Thyroid gland (tissue), 4 donors: ENCODE measurements at places on chromosomes 16 and 17. TPM values are rescaled to one million over a fixed set of nuclear protein-coding genes. Genes with fewer than 3 reads are reported as not detected.

TAT gene
- total RNA-seq, result not detected

- no peak for DNase-seq
- no peak overlapping the region for H3K4me3 ChIP-seq
- no peaks in the 10 kb centered on the region for H3K36me3 ChIP-seq
These were observed 205.4 kb upstream of the KCNJ16 start for GRCh38 chr17:69869667-69870066.

- H3K27ac ChIP-seq, result no peak overlapping the region
- DNase-seq, result no peak
- peaks cover 8% of the 10 kb centered on the region for H3K4me1 ChIP-seq
- peaks cover 47% of the 10 kb centered on the region for H3K36me3 ChIP-seq
- no peaks in the 10 kb centered on the region for H3K27me3 ChIP-seq
- H3K4me3 ChIP-seq, result no peak overlapping the region
These were observed 44.2 kb downstream of the ZZEF1 start for GRCh38 chr17:4098521-4099209.

ESRP2 gene
- total RNA-seq, result 42.9 TPM

GDE1 gene
- total RNA-seq, result 80.9 TPM

C1QL1 gene
- total RNA-seq, result 0.59 TPM

DNA sequence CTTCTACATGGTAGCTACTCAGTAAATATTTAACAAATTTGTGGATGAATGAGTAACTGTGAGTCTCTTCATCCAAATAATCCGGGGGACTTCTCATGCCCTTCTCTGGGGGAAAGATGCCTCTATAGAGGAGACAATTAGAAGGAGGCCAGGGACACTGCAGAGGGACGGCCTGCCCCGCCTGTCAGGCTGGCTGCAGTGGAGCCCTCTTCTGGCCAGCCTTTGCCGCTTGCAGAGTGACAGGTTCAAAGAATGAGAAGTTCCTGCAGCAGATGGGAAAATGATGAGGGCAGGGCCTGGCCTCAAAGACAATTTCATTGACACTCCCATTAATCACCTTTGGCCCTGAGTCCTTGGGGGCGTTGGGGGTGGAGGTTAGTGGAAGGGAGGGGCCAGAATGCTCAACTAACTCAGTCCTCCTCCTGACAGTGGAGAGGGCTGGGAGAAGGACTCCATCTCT lies 339.0 kb downstream of the MAF start:
- H3K4me1 ChIP-seq, result no peaks in the 10 kb centered on the region
- no peak overlapping the region for H3K27ac ChIP-seq
- H3K4me3 ChIP-seq, result no peak overlapping the region
- H3K27me3 ChIP-seq, result no peaks in the 10 kb centered on the region
- peak; percentile 42 for DNase-seq

ZNF469 gene
- 0.40 TPM for total RNA-seq

GALR2 gene
- total RNA-seq, result not detected

DNA sequence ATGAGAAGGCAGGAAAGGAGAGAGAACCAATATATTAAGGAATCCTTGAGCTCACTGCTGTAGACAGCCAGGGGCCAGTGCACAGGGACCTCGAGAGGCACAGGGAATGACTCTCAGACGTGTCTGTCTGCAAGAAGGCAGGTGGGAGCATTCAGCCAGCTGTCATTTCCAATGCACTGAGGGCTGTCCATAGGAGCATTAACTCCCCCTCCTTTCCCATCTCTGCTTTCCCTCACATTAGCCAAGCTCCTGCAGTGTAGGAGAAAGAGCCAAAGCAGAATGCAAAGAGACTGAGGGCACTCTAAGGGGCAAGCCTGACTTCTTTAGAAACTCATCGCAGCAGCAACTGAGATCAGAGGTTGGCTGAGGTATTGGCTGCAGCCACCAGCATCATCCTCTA lies 218.3 kb downstream of the CDH13 start:
- no peak for DNase-seq
- no peak overlapping the region for H3K4me3 ChIP-seq

DNA sequence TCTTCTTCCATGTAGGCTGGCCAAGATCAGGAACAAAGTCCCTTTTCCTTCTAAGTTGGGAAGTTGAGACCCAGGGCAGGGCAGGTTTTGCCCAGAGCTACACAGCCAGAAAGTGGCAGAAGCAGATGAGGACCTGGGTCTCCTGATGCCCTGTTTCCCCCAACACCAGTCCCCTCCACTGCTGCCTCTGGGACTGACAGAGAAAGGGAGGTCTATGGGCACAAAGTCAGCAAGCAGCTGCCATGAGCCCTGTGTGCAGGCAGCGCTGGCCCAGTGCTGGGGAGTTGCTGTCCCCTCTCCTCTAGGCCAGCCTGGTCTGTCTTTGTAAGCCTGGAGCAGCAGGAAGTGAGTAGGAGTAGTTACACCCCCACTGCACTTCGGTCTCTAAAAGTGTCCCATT lies 46.9 kb upstream of the NKD1 start:
- no peak for DNase-seq
- H3K4me3 ChIP-seq, result no peak overlapping the region
- H3K27me3 ChIP-seq, result no peaks in the 10 kb centered on the region
- no peaks in the 10 kb centered on the region for H3K36me3 ChIP-seq
- H3K27ac ChIP-seq, result no peak overlapping the region
- H3K4me1 ChIP-seq, result no peaks in the 10 kb centered on the region

SLC16A13 gene
- 6.7 TPM for total RNA-seq

- no peaks in the 10 kb centered on the region for H3K36me3 ChIP-seq
- no peaks in the 10 kb centered on the region for H3K27me3 ChIP-seq
- no peak overlapping the region for H3K27ac ChIP-seq
These were observed 20.2 kb upstream of the SLC38A10 start for GRCh38 chr17:81315129-81315884.

DNA sequence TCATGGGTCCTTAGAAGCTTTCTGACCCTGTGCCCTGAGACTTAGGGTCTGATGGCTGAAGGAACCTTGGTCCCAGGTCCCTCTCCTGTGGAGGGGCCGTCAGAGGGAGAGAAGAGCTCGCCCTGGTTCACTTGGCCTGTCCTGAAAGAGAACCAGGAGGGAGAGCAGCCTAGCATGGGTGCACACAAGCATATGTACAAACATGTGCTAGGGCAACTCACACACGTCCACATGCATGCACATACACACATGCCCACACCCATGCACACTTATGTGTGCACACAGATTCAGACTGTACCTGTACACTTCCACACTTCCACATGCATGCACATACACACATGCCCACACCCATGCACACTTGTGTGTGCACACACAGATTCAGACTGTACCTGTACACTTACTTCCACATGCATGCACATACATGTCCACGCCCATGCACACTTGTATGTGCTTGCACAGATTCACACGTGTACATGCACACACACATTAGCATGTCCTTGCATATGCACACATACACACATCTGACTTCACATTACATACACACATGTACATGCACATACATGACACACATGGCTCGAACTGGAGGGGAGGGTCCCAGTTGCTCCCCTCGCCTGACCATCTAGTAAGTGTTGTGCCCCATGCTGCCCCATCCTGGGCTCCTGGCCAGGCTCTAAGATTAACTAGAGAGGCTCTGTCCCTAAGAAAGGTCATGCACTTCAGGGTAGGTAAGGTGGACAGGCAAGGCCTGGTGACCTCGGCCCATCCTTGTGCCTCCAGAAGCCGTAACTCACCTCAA lies 122.0 kb downstream of the METRNL start:
- no peaks in the 10 kb centered on the region for H3K36me3 ChIP-seq
- H3K4me3 ChIP-seq, result no peak overlapping the region
- peaks cover 47% of the 10 kb centered on the region for H3K4me1 ChIP-seq
- H3K27me3 ChIP-seq, result no peaks in the 10 kb centered on the region

TBC1D3C gene
- total RNA-seq, result not detected

KRT34 gene
- total RNA-seq, result not detected

- H3K27me3 ChIP-seq, result no peaks in the 10 kb centered on the region
- no peak overlapping the region for H3K4me3 ChIP-seq
- H3K36me3 ChIP-seq, result no peaks in the 10 kb centered on the region
- H3K4me1 ChIP-seq, result no peaks in the 10 kb centered on the region
- DNase-seq, result no peak
These were observed 112.6 kb downstream of the SHISA6 start for GRCh38 chr17:11353601-11354000.

SLC6A2 gene
- total RNA-seq, result not detected

GPR179 gene
- 0.13 TPM for total RNA-seq

DNA sequence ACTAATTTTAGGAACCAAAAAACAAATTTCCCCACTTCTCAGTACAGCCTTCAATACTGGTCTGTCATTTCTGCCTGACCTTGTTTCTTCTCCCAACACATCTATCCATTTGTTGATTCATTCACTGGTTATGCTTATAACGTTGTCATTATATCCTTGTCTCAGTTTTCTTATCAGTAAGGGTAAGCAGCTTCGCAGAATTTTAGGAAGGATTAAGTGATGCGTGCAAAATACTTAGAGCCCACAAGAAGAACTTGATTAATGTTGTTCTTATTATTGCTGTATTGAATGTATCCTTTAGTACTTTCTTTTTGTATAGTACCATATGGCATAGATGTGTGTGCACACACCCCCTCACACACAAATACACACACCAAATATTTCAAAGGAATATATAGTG lies 403.5 kb upstream of the HSBP1 start:
- no peaks in the 10 kb centered on the region for H3K4me1 ChIP-seq
- H3K36me3 ChIP-seq, result no peaks in the 10 kb centered on the region
- no peaks in the 10 kb centered on the region for H3K27me3 ChIP-seq
- no peak for DNase-seq

DNA sequence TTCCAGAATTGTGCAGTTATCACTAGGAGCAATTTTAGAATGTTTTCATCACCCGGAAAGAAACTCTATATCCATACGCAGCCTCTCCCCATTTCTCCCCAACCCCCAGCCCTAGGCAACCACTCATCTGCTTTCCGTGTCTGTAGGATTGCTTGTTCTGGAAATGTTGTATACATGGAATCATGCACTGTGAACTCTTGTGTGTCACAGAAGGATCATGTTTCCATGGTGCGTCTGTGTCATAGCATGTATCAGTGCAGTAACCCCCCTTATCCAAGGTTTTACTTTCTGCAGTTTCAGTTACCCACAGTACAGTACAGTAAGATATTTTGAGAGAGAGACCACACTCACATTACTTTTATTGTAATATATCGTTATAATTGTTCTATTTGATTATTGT lies 299.4 kb downstream of the CPPED1 start:
- no peak for DNase-seq
- H3K27me3 ChIP-seq, result no peaks in the 10 kb centered on the region
- H3K4me3 ChIP-seq, result no peak overlapping the region

VAT1L gene
- total RNA-seq, result 29.7 TPM

NRN1L gene
- not detected for total RNA-seq

COL1A1 gene
- 12.2 TPM for total RNA-seq

ZNF594 gene
- total RNA-seq, result 23.3 TPM

RPL26 gene
- 3,071 TPM for total RNA-seq
